Hepatocyte (in vitro differentiated cells): ENCODE measurements at places on chromosomes 3 and 15.

- no peak for DNase-seq
Measured at GRCh38 chr3:128152419-128153155, 694 bp upstream of the EEFSEC start.

- no peak for DNase-seq
Measured at GRCh38 chr3:153130312-153130977, 31.6 kb upstream of the RAP2B start.

GRCh38 chr15:30816430-30816829 is 87.3 kb upstream of the FAN1 start:
- no peak for DNase-seq

DNA sequence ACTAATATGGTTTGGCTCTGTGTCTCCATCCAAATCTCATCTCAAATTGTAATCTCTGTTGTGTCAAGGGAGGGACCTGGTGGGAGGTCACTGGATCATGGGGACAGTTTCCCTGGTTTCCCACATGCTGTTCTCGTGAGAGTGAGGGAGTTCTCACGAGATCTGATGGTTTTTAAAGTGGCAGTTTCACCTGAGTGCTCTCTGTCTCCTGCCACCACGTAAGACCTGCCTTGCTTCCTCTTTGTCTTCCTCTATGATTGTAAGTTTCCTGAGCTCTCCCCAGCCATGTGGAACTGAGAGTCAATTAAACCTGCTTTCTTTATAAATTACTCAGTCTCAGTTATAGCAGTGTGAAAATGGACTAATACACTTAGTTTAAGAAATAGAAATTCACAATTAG is 228.9 kb downstream of the CD47 start:
- no peak for DNase-seq

DNA sequence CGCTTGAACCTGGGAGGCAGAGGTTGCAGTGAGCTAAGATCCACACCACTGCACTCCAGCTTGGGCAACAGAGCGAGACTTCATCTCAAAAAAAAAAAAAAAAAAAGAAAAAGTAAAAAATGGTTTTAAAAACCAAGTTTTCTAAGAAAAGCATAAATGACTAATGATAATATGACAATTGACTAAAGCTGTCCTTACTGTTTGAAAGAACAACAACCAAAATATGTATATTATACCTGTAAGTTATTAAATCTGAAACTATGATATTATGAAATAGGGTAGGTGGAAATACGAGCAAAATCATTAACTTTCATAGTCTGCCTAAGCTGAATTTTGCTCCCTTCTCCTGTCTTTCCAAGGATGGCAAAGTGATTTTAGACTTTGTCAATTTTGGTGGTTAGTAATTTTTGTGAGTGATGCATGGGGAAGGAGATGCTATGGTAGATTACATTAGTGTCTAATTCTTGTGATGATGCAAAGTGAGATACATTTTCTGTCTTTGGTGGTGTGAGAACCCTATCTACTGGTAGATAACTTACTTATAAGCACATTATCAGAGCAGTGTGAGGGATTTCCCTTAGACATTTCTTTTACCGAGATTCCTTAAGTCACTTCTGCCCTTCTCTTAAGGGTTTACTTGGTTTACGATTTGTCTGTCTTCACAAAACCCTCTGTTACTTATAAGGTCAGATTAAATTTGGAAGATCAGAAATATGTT is 10.6 kb upstream of the CHD2 start:
- no peak for DNase-seq

DNA sequence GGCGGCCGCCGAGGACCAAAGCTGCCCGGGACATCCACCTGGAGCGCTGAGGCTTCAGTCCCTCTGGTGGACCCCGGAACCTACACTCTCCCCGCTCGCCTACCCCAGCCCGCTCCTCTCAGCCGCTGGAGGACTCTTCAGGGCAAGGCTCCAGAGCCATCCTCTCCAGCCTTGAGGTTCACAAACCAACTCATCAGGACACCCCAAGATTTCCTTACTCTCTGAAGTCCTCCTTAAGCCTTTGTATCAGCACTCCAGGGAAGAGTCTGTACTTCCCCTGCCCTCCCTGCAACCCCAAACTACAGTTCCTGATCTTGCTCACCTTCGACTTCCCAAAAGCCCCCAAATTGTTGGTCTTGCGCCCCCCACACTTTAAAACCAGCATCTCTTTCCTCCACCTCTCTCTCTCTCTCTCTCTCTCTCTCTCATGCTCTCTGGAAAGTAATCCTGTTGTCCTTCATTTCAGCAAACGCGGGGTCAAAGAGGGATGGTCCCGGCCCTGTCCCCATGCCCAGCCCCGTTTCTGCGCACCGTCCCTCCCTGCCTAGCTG is 438 bp downstream of the THBS1 start:
- no peak for DNase-seq

DNA sequence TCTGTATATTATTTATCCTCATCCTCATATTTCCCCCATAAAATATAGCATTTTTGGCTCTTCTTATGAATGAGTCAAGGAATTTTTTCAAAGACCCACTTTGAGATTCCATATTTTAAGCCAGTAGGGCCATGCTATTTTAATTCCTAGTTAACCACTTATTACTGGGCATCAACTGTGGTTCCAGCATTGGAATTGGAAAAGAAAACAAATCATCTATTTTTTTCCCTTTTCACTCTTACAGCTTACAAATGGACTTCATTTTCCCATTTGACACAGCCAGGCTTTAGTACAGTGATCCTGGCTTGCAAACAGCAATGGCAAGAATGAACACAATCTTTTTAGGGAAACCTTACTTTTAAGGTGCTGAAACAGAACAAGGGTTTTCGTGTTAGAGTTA is 19.4 kb upstream of the PLCL2 start:
- DNase-seq: no peak

DNA sequence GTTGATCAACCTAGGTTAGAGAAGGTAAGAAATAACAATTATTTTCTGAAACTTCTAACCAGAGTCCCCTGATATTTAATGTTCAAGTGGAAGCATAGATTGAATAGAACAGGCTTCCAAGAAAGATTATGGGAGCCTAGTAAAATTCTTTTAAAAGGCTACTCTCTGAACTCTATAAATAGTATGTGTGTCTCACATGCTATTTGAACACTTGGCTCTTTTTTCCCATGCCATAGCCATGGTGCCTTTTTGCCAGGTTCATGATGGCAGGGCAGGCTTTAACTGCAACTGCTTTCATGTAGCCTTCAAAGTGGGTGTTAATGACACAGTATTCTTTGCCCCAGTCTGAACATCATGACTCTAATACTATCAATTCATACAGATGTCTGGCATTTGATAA is 22.9 kb upstream of the STRIT1 start:
- DNase-seq: no peak

- no peak for DNase-seq
Measured at GRCh38 chr3:172224560-172225214, 185.3 kb downstream of the FNDC3B start.

GRCh38 chr3:168249205-168249549 is 153.5 kb upstream of the GOLIM4 start:
- no peak for DNase-seq

DNA sequence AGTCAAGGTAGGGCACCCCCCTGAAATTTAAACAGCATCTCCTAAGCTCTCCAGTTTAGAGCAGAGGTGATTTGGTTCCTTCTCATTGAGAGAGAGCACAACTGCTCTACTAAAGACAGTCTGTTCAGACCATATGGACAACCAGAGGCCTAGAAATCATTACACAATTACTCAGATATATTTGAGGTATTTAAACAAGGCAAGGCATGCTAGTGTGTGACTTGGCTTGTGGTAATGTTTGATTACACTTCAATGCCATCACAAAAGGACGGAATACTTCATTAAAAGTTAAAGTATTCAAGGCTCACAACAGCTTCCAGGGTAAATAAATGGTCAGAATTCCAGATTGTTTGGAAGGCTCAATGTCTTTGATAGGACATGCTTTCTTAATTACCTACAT is 110.2 kb downstream of the LRTM1 start:
- no peak for DNase-seq

DNA sequence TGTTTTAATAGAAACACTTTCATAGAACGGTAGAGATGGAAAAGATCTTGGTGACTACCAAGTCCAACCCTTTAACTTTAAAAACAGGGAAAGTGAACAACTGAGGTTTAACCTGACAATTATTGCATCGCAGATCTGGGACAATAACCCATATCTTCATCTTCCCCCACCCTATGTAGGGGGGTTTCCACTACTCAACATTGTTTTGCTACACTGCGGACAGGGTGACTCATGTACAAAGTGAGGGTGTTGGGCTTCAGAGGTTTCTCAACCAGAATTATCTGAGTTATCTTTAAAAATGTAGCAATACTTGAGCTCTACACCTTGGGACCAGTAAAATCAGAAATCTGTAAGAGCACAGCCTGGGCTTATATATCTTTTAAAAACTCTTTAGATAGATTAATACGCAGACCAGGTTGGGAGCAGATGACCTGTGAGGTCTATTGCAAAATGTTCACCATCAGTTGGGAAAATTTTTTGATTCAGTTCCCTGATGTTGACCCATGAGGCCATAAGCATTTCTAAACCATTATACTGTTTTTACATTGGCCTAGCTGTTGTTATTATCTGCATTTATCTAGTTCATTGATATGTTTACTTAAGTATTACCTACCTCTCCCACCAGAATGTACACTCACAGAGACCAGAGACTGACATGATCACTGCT is 103.6 kb upstream of the ICE2 start:
- no peak for DNase-seq

GRCh38 chr3:121411523-121411922 is 134.3 kb downstream of the POLQ start:
- no peak for DNase-seq

DNA sequence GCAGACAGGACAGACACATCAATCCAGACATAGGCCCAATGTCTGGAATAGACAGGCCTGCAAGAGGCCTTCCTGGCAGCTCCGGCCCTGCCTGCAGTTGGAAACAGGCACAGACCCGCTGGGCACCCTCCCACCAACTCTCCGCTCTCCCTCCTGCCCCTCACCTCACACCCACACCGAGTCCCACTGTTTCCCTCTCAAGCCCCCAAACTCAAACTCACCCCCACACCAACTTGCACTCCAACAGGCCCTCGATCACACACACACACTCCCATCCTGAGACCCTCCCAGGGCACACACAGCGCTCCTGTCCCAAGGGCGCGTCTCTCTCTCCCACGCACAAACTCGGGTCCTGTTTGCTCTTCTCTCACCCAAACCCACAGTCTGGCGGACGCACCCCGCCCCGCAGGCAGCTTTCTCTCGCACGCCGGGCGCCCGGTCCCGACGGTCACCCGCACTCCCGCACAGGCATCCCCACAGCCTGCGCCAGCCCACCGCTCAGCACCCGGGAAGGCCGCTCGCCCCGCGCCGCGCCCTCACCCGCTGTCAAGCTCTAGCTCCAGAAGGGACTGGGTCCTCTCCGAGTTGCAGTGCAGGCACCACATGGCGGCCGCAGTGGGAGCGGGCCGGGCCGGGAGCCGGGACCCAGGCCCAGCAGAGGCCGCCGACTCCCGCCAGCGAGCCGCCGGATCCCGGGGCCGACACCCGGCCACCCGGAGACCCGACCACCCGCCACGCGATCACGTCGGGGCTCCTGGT is 106.2 kb downstream of the IQSEC1 start:
- DNase-seq: peak; percentile 34

GRCh38 chr3:48524970-48525369 is 21.0 kb upstream of the SHISA5 start:
- DNase-seq: no peak

DNA sequence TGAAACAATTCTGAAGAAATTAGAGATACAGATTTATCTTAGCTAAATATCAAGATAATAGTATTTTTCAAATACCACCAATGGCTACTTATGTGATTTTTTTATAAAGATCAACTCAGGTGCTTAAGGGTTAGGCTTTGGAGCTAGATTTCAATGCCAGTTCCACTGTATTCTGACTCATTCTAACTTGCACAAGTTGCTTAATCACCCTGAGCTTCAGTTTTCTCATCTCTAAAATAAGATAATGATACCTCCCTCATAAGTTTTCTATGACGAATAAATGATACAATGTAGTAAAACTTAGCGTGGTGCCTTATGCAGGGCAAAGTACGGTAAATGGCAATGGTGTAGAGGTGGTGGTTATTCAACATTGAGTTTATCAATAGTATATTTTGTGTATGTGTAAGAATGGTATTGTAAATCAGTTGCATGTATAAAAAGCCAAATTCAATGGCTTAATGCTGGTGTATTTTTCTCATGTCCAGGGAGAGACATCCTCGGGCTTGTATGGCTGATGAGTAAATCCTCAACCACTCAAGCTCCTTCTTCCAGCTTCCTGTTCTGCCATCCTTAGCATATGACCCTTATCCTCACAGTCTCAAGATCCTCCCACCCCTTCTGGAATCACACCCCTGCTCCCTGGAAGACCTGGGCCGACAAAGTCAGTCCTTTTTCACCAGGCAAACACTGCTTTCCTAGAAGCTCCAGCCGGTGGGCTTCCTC is 505.9 kb upstream of the CFAP20DC start:
- no peak for DNase-seq
